ENCODE measurements at places on chromosomes 7 and 10. TPM values are rescaled to one million over a fixed set of nuclear protein-coding genes. Genes with fewer than 3 reads are reported as not detected.

DNA sequence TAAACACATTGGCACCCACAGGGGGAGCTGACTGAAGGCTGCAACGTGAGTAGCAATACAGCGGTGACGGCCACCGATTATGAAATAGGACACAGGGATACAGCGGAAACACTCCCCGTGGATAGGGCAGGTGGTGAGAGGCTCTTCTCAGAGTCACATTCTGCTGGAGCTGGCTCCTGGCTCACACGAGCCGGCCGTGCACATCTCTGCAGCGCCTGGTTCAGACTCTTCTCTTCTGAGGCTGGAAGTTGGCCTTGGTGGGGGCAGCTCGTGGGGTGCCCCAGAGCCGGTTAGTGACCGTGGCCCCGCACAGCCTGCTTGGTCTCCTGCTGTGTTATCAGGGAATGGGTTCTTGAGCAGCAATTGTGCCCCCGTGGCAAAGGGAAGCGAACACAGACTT is 61.3 kb upstream of the EN2 start:
- no peak for DNase-seq
- no peak overlapping the region for H3K27ac ChIP-seq
- H3K27me3 ChIP-seq, result peaks cover 19% of the 10 kb centered on the region

DNA sequence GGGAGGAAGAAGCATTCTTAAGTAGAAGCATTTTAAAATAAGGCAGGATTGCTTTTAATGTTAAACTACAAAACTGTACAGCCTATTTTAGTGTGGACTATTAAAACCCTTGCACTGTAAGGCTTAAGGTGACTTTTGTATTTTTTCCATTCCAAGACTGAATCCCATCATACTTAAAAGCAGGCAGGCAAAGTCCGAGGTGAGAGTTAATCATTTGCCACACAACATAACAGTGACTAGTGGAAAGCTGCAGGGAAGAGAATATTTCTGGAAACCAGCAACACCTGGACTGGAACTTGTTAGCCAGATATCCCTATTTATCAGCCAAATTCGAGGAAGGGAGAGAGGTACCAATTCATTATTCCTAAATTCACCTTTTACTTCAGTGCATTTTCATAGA is 3.5 kb downstream of the PRR15 start:
- peaks cover 52% of the 10 kb centered on the region for H3K27me3 ChIP-seq
- no peak overlapping the region for H3K27ac ChIP-seq
- no peak for DNase-seq

GRCh38 chr10:26423722-26424121 is 14.4 kb upstream of the APBB1IP start:
- H3K4me3 ChIP-seq, result no peak overlapping the region
- no peak overlapping the region for H3K27ac ChIP-seq
- no peaks in the 10 kb centered on the region for H3K36me3 ChIP-seq
- H3K4me1 ChIP-seq, result no peaks in the 10 kb centered on the region
- no peak for DNase-seq
- H3K27me3 ChIP-seq, result no peaks in the 10 kb centered on the region

DNA sequence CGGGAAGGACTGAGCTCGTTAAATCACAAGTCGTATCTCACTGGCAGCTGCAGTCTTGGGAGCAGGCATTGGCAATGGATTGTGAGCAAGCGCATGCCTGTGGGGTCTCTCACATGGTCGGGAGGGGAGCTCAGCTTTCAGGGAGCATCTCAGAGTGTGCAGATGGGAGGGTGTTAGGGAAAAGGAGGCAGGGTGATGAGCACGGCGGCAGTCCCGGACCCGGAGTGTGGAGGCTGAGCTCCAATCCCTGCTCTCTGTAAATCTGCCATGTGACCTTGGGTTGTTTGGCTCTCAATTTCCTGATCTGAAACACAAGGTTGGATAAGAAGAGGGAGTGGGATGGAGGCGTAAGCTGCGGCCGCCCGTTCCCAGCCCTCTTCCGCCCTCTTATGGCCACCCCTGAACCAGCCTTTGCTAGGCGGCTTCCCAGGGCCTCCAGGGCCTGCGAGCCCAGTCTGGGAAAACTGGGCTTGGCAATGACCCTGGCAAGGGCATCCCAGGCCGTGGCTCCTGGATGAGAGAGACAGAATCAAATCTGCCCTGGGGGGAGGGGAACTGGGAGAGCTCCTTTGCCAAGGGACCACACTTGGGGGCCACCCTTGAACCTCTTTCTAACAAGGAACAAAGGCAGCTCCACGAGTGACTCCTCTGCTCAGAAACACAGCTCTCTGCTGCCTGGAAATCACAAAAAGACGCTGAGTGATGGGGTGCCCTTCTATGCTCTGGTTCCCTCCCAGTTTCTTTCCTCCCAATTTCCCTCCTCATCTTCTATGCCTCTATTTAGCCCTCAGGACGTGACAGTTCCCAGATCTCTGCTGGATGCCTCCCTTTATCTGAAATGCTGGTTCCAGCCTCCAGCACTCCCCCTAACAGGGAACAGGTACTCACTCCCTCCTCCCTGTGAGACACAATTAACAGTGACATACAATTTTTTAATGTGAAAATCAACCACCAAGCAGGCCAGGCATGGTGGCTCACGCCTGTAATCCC is 41.7 kb upstream of the LOXL4 start:
- H3K27ac ChIP-seq, result no peak overlapping the region
- H3K4me1 ChIP-seq, result peaks cover 4% of the 10 kb centered on the region
- no peaks in the 10 kb centered on the region for H3K36me3 ChIP-seq
- H3K27me3 ChIP-seq, result peaks cover 20% of the 10 kb centered on the region
- DNase-seq, result peak; percentile 38

SUN3 gene
- not detected for total RNA-seq

DNA sequence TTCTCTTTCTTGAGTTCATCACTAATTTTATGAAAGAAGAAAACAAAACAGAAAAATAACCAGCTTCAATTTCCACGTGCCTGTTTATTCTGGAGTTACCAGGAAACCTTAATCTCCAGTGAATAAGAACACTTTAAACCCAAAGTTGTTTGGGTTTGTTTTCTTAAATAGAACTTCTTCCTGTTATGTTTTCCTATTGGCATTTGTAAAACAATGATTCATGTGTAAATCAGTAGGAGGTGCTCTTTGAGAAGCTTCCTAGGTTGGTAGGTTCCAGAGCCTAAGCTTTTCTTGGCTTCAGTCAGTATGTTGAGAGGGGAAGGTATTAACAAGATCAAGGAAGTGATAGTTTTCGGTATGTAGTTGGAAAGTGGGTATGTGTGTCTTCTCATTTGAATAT is 119.0 kb downstream of the BICC1 start:
- no peak overlapping the region for H3K4me3 ChIP-seq
- DNase-seq, result no peak
- no peaks in the 10 kb centered on the region for H3K36me3 ChIP-seq
- peaks cover 5% of the 10 kb centered on the region for H3K27me3 ChIP-seq
- H3K4me1 ChIP-seq, result no peaks in the 10 kb centered on the region

GRCh38 chr10:59361663-59362143 is 646 bp downstream of the FAM13C start:
- H3K36me3 ChIP-seq, result no peaks in the 10 kb centered on the region
- peaks cover 30% of the 10 kb centered on the region for H3K27me3 ChIP-seq
- peaks cover 11% of the 10 kb centered on the region for H3K4me1 ChIP-seq
- DNase-seq, result no peak

SDK1 gene
- total RNA-seq, result 1.3 TPM

CHAT gene
- total RNA-seq, result not detected

GRCh38 chr7:158556721-158557440 is 30.7 kb downstream of the PTPRN2 start:
- no peaks in the 10 kb centered on the region for H3K36me3 ChIP-seq
- peaks cover 3% of the 10 kb centered on the region for H3K27me3 ChIP-seq
- H3K4me1 ChIP-seq, result no peaks in the 10 kb centered on the region
- DNase-seq, result no peak

DNA sequence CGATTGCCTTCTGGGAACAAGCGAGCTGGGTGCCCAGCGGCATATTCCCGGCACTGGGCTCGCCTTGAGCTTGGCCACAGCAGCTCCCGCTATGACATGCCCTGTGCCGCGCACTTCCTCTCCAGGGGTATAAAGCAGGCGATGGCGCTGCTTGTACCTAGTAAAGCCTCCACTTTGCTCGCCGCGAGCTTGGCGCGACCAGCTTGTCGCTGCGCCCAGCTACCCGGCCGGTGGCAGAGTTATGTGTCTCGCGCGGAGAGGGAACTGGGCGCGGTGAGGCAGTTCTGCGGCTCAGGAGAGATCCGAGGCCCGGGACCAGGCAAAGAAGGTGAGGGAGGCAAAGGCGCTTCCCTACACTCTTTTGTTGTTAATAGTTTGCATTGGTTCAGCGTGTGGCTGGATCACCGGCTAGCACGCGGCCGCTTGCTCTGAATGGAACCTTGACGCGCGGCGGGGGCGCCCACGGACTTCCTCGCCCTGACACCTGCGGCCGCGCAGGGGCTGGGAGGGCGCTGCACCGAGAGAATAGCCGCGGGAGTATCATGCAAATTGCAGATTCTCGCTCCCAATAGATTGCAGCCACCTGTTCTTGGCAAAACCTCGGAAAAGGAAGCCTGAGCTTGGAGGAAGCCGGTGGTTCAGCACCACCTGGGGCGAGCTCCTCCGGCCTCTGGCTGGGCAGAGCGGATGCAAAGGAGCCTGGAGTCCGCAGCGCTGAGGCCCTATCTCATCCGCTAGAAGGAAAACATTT is 3.0 kb upstream of the BUB3 start:
- peaks cover 18% of the 10 kb centered on the region for H3K27me3 ChIP-seq
- peaks cover 55% of the 10 kb centered on the region for H3K4me1 ChIP-seq
- H3K27ac ChIP-seq, result peak overlapping the region; percentile 53
- peak overlapping the region; percentile 74 for H3K4me3 ChIP-seq
- peaks cover 17% of the 10 kb centered on the region for H3K36me3 ChIP-seq

ACSM6 gene
- total RNA-seq, result not detected

DNA sequence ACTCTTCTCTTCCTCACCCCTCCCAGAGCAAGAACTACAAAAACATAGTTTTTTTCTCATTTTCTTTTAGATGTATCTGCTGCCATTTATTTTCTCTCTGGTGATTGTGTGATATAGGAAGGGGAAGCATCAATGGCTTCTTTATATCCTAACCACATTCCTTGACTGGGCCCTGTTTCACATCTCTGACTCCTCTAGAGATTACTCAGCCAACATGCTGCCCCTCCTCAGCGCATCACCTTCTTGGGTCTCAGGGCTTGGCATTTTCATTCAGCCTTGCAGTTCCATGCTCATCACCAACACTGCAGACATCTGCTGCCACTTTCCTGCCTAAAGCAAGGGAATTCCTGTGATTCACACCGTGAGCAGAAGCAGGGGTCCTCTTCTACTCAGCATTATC is 705.5 kb downstream of the AUTS2 start:
- no peak for DNase-seq
- H3K36me3 ChIP-seq, result no peaks in the 10 kb centered on the region
- H3K27me3 ChIP-seq, result no peaks in the 10 kb centered on the region
- peaks cover 5% of the 10 kb centered on the region for H3K4me1 ChIP-seq

NPSR1 gene
- not detected for total RNA-seq

DNA sequence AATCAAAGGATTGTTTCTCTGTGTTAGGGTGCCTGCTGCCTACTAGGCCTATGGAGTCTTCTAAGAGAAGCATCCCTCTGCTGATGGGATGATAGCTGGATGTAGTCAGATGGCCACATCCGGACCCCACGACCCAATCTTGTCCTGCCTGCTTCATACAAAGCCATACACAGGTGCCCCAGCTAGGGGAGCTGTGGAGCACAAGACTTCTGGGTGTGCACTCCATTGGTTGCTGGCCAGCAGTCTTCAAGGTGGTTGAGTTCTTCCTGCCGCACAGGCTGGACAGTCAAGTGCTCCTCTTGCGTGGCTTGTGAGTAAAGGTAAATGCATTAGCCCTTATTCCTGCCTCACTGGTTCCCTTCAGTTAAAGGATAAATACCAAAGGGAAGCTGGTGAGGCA is 120.2 kb downstream of the TEX36 start:
- H3K27ac ChIP-seq, result no peak overlapping the region
- H3K4me3 ChIP-seq, result no peak overlapping the region
- no peaks in the 10 kb centered on the region for H3K4me1 ChIP-seq
- no peaks in the 10 kb centered on the region for H3K36me3 ChIP-seq

- H3K4me1 ChIP-seq, result no peaks in the 10 kb centered on the region
- no peak overlapping the region for H3K4me3 ChIP-seq
- no peak for DNase-seq
- no peaks in the 10 kb centered on the region for H3K27me3 ChIP-seq
Observed at GRCh38 chr7:68381731-68382130, 1216.5 kb upstream of the AUTS2 start.

DNA sequence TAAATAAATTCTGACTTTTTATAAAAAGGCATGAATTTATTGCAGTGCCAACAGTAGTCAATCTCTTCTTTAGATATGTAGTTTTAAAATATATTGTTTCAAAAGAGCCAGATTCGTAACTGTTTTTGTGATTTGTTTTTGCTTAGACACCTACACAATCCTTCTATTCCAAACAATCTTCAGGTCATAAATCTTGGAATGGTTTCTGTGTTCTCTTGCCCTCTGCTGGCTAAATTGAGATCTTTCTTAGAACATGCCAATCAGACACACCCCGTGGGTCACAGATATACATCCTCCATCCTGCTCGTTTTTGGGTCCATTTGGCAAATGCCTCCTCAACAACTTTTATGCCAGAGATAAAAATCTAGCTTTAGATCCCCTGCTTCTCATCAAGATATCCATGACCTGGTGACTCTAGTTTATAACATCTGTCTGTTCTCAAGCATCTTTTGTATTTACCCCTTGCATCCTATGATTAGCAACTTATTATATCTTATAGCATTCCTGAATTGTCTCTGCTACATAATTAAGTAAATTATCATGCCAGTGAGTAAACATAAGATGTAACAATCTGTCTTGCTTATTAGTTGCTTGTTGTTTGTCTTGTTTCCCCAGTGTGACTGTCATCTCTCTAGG is 35.3 kb upstream of the IFRD1 start:
- no peak overlapping the region for H3K27ac ChIP-seq
- no peaks in the 10 kb centered on the region for H3K36me3 ChIP-seq
- H3K4me3 ChIP-seq, result no peak overlapping the region
- H3K4me1 ChIP-seq, result no peaks in the 10 kb centered on the region
- DNase-seq, result no peak
- peaks cover 10% of the 10 kb centered on the region for H3K27me3 ChIP-seq

- peaks cover 46% of the 10 kb centered on the region for H3K36me3 ChIP-seq
- H3K27me3 ChIP-seq, result no peaks in the 10 kb centered on the region
- H3K27ac ChIP-seq, result peak within 1 kb of the TSS; percentile 96
- H3K4me1 ChIP-seq, result peaks cover 66% of the 10 kb centered on the region
- peak; percentile 64 for DNase-seq
- H3K4me3 ChIP-seq, result peak within 1 kb of the TSS; percentile 85
Observed at GRCh38 chr7:150567169-150567568, at the start of gene GIMAP4. Gene GIMAP4 (plus strand): TSS chr7:150567390. CDS start chr7:150569902, 2,512 bp downstream.

DNA sequence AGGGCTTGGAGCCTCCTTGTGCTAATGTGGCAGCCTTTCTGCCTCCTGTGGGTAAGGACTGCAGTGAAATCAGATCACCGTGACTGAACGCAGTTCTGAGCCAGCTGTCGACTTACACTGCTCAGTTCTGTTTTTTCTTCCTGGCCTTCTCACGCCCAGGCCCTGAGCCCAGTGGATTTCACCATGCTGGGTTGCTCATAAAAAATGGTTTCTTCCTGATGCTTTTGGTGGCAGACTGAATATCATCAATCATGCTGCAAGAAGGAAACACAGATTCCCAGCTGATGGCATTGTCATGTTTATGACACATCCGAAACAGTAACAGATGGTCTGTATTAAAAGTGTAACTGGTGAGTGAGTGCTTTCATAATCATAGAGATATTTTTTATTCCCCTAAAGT is 389.6 kb downstream of the GALNT17 start:
- no peak overlapping the region for H3K4me3 ChIP-seq
- H3K27me3 ChIP-seq, result no peaks in the 10 kb centered on the region
- no peaks in the 10 kb centered on the region for H3K4me1 ChIP-seq
- no peaks in the 10 kb centered on the region for H3K36me3 ChIP-seq
